Activated gamma-delta T cell treated with Interleukin-2 at 50 U/mL for 16 hours (primary cell): ENCODE measurements at places on chromosomes 11 and 22.

- no peak for DNase-seq
Observed at GRCh38 chr11:34411791-34412190, 26.9 kb upstream of the CAT start.

DNA sequence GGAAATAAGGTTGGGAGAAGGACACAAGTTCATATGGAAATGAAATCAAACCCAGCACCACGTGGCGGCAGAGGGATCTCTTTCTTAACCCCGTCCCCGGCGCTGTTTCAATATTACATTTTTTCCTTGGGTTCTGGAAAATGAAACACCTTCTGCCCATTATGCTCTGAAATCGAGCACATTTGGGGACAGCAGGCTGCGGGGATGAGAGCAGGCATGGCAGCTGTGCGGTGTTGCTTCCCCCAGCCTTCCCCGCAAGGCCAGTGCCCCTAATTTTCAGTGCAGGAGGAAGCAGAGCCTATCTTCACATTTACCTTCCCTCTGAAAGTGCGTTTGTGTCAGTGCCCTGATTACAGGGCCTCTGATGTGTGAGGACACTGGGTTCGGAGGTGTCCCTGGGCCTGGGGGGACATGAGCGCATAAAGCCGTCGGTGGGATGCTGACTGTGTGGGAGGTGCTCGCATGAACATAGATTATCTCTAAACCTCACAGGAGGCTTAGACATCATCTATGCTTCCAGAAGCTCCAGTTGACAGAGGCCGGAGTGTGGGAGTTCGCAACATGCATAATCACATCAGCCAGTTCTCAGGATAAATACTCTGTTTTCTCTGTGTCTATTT lies 921.3 kb downstream of the BRD1 start:
- DNase-seq: no peak

DNA sequence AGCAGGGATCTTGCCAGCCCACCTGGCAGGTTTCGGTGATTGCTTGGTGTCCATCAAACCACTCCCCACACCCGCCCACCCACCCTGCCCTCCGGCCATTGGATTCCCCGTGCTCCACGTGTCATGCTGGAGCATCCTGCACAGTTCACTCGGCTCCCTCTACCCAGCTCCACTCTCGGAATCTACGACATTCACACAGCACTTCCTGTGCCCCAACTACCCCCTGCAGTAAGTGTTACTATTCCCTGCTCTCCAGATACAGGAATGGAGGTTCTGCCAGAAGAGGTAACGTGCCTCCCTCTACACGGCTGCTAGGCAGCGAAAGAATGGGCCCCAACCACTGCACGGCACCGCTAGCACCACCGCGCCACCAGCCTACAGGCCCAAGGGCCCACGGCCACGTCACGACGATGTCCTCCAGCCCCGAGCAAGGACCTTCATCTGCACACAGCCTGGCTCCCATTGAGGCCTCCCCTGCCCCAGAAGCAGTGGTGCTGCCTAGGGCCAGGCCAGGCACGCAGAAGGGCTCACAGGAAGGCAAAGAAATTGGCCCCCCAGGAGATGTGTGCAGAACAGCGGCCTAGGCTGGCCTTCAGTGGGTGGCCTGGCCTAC lies 27.6 kb downstream of the WNT7B start:
- no peak for DNase-seq

DNA sequence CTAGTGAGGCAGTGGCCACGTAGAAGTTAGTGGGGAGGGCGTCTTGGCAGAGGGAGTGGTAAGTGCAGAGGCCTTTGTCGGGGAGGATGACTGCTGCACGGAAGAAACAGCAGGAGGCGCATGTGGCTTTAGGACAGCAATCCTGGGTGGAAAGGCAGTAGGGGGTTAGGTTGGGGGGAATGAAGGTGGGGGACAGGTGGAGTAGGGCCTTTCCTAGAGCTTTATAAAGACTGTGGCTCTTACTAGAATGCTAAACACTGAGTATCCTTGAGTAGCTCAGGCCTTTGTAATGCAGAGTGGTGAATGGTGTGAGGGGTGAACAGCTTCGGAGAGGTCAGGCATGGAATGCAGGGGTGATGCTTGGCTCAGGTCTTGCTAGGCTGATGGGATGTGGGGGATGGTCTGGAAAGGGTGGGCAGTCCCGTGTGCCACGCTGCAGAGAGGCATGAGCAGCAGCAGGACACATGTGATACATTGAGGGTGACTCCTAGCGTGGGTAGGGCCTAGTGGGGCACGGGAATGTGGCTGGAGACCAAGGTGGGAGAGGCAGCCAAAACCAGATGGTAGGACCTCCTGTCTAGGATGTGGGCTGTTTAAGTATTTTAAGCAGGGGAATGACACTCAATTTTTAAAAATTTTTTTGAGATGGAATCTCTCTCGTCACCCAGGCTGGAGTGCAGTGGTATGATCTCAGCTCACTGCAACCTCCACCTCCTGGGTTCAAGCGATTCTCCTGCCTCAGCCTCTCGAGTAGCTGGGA lies 19.2 kb downstream of the AP2A2 start:
- DNase-seq: no peak

- DNase-seq: no peak
Observed at GRCh38 chr11:40328890-40329614, 1130.4 kb downstream of the LRRC4C start.

DNA sequence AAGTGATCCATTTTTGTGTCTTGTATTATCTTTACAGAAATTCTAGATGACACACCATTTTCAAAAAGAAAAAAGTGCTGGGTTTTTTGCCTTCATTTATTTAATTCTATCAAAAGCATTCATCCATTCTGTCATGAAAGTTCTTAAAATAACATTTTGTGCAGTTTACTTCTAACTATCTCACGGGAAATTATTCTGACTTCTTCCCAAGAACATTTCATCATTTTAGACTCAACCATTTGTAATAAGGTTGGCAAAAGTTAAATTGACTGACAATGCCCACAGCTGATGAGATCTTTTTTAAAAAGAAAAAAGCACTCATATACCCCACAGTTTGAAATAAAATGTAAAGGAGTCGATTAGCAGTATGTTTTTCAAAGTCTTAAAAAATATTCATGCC lies 68.5 kb downstream of the SBF2 start:
- DNase-seq: no peak

DNA sequence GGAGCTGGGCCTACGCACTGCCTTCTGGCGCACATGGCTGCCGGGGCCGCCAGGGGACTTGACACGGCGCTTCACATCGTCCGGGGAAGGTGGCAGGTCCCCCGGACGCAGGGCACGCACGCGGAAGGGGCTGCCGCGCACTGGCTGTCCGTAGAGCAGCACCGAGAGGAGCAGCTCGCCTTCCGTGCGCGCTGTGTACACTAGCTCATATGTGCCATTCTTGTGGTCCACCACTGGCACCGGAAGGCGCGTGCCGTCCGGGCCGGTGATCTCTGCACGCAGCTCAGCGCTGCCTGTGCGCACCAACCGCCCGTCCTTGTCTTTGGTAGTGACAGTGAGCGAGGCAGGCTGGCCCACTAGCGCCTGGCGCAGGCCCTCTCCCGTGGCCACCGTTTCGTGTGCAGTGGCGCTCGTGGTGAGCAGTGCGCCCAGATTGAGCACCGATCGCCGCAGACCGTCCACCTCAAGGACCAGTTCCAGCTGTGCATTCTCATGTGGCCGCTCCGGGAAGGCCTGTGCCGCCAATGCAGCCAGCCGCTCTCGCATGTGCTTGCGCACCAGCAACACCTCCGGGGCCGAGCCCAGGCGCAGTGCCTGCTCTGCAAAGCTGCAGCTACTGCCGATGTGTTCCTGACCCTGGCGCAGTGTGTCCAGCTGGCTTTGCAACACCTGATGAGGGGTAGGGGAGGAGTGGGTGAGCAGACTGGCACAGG lies 15.7 kb upstream of the HPX start:
- no peak for DNase-seq
